ENCODE measurements at places on chromosomes 4 and X.

GRCh38 chr4:47187608-47188007 lies 156.2 kb downstream of the GABRB1 start:
- no peak overlapping the region for H3K27ac ChIP-seq
- no peaks in the 10 kb centered on the region for H3K4me1 ChIP-seq
- H3K4me3 ChIP-seq = no peak overlapping the region
- no peak for DNase-seq

DNA sequence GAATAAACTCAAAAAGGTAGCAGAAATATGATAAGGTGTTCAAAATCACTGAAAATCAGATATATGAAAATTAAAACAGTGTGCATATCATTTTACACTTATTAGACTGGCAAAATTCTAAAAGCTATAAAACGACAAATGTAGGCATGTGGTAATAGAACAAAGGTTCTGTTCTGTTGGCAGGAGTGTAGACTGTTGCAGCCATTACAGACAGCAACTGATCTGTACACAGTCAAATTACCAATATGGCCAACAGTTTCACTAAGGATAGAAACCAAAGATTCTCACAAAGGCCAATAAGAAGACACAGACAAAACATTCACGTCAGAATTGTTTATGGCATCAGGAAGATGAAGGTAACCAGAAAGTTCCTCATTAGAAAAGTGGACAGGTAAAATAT lies 112.8 kb upstream of the PLS3 start:
- no peaks in the 10 kb centered on the region for H3K36me3 ChIP-seq
- DNase-seq = no peak
- H3K4me1 ChIP-seq = no peaks in the 10 kb centered on the region
- H3K4me3 ChIP-seq = no peak overlapping the region
- H3K27ac ChIP-seq = no peak overlapping the region
- no peaks in the 10 kb centered on the region for H3K27me3 ChIP-seq

GRCh38 chr4:142440093-142440492 lies 406.0 kb downstream of the INPP4B start:
- H3K27ac ChIP-seq = no peak overlapping the region
- DNase-seq = no peak
- no peaks in the 10 kb centered on the region for H3K27me3 ChIP-seq
- H3K4me1 ChIP-seq = no peaks in the 10 kb centered on the region

GRCh38 chr4:154677300-154677699 lies 64.8 kb upstream of the FGG start:
- H3K27ac ChIP-seq = no peak overlapping the region
- no peaks in the 10 kb centered on the region for H3K27me3 ChIP-seq
- no peak overlapping the region for H3K4me3 ChIP-seq
- no peaks in the 10 kb centered on the region for H3K36me3 ChIP-seq
- no peaks in the 10 kb centered on the region for H3K4me1 ChIP-seq

- H3K4me3 ChIP-seq = no peak overlapping the region
- DNase-seq = no peak
- no peaks in the 10 kb centered on the region for H3K4me1 ChIP-seq
- no peak overlapping the region for H3K27ac ChIP-seq
These were observed 177.8 kb upstream of the DKK2 start for GRCh38 chr4:107213880-107214279.

- no peak overlapping the region for H3K4me3 ChIP-seq
- no peaks in the 10 kb centered on the region for H3K4me1 ChIP-seq
- peaks cover 8% of the 10 kb centered on the region for H3K36me3 ChIP-seq
- H3K27me3 ChIP-seq = no peaks in the 10 kb centered on the region
- no peak for DNase-seq
These were observed 12.1 kb downstream of the LAMP2 start for GRCh38 chrX:120456973-120457372.

DNA sequence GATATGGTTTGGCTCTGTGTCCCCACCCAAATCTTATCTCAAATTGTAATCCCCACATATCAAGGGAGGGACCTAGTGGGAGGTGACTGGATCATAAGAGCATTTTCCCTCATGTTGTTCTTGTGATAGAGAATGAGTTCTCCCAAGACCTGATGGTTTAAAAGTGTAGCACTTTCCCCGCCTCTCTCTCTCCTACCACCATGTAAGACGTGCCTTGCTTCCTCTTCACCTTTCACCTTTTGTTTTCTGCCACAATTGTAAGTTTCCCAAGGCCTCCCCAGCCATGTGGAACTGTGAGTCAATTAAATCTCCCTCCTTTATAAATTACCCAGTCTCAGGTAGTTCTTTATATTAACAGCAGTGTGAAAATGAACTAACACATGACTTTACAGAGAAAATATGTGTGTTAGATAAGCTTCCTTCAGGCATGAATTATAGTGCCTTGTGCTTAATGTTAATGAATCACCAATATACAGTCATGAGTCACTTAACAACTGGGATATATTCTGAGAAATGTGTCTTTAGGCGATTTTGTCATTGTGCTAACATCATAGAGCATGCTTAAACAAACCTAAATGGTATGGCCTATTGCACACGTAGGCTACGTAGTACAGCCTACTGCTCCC lies 37.9 kb downstream of the PDGFC start:
- H3K36me3 ChIP-seq = no peaks in the 10 kb centered on the region
- H3K27ac ChIP-seq = no peak overlapping the region
- H3K4me1 ChIP-seq = no peaks in the 10 kb centered on the region
- no peak overlapping the region for H3K4me3 ChIP-seq

Data from Peyer's patch (tissue), 4 donors.